GM23248 (cell line): ENCODE measurements at places on chromosomes 7 and 10.

DNA sequence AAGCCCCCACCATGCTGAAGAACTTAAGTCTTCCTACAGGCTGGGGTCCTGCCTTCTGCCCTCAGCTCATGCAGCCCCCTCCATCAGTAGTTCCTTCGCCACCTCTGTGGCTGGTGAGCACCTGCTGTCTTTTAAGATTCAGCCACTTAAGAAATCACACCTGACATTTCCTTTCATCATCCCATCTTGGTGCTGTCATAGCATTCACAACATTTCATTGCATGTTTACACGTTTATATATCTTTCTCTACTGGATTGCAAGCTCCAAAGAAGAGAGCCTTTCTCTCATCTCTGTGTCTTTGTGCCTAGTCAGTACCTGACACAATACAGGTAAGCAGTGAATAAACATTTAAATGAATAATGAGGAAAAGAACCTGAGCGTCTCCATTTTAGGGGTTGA lies 38.3 kb downstream of the SND1 start:
- no peak for DNase-seq

DNA sequence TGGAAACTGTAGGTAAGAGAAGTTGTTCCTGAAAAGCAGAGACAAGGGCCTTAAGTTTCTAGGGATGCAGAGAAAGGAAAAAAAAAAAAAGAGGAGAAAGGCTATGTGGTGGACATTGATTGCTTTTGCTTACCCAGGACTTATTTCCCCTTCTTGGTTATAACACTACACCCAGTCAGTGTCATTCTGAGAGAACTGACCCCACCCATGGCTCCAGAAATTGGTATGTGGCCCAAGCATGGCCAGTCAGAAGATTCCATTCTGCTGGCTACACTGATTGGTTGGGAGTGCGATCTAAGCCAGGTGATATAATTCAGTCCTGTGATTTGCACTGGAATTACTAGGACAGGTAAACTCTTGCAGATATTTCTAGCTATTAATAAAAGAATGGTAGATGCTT lies 62.2 kb upstream of the EXOC4 start:
- DNase-seq, result no peak

DNA sequence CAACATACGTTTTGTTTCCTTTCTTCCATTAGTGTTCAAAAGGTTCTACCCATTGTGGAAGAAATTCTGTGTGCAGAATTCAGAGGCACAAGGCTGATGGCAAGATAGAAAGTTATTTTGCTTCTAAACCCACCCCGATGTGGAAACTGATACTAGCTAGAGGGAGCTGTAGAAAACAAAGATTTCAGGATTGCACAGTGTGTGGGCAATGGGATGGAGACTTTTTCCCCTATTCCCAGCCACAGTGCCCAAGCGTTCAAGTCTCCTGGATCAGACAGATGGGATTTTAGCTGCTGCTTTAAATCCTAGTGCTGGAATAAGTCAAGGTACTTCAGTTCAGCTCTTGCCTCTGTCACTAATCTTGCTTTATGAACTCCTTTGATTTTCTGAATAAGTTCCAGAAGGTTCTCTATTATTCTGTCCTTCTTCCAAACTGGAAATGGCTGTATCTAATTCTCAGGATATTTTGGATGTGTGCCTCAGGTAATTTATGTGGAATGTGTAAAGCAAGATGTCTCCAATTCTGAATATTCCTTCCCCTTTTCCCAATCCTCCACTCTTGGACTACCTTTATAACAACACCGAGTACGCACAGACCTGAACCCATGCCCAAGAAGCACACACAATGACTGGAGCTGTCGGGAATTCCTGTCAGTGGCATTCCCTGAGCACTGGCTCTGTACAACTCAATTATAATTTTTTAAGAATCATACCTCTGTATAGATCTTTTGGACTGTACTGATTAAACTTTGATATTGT lies 473.0 kb downstream of the PLXDC2 start:
- no peak for DNase-seq

DNA sequence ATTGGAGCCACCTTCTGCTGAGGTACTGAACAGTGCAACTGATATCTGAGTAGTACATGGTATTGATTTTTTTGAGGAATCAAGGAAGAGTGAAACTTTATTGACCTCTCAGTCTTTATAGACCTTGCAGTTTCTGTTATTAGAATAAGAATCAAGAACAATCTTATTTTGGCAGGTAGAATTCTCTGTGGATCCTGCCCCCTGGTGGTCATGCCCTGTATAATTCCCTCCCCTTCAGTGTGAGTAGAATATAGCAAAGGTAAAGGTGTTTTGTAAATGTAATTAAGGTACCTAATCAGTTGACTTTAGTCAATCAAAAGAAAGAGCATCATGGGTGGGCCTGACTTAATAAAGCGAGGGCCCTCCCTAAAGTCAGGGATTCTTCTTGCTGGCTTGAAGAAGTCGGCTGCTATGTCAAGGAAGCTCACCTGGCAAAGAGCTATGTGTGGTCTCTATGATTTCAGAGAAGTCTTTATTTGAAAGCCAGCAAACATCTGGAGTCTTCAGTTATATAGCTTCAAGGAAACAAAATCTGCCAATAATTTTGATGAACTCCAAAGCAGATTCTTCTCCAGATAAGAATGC lies 142.8 kb downstream of the LSM5 start:
- peak; percentile 32 for DNase-seq

DNA sequence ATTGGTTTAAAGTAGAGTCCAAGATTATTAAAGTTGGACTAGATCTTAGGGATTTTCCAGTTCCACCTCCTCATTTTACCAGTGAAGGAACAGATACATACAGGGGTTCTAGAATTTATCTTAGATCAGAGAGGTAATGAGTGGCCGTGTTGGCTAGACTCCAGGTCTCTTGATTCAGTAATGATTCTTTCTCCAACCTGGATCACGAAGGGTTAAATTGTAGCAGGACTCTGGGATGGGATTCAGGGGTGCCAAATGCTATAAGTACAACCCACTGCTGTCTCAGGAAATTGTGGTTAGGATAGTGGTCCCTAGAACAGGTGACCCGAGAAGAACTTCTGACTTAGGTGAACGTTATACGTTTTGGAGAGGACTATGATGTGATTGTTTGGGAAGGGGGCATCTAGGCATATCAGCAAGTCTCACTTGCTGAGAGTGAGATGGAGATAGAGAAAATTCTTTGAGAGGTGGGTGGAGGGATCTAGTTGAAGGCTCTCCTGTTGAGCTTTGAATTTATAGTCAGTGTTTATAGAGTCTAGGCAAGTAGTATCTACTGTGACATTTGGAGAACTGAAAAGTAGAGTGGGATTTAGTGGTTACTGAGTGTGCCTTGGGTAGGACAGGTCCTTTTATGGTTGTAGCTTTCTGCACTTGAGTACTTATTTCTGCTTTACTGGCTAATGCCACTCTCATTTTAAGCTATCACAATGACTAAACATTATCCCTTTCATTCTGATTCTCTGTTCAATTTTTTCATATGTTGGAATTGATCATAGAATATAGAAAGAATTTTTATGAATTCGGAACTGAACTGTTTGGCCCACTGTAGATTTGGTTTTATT lies 58.3 kb downstream of the ST7 start:
- no peak for DNase-seq

GRCh38 chr10:93198401-93199131 lies 124.9 kb downstream of the CYP26A1 start:
- DNase-seq, result peak; percentile 70

- no peak for DNase-seq
These were observed 16.5 kb downstream of the FAM131B start for GRCh38 chr7:143346018-143346417.

- no peak for DNase-seq
These were observed 524.0 kb downstream of the IPMK start for GRCh38 chr10:57743711-57744110.

DNA sequence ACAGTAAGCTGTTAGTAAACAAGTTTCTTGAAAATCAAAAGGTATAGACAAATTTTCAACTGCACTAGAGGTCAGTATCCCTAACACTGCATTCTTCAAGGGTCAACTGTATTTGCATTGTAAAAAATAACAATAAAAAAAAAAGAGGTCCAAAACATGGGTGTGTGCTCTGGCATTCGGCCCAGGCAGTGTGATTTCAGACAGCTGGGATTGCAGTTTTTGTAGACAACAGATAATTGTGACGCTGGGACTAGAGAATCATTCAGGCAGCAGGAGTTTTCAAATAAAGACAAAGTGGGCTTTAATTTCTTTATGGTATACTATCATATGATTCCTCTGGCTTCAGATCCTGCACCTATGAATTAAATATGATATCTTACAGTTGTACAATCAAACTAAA lies 543.2 kb upstream of the SEMA3D start:
- peak; percentile 51 for DNase-seq

GRCh38 chr10:14692344-14693076 lies 82.2 kb downstream of the FAM107B start:
- no peak for DNase-seq

DNA sequence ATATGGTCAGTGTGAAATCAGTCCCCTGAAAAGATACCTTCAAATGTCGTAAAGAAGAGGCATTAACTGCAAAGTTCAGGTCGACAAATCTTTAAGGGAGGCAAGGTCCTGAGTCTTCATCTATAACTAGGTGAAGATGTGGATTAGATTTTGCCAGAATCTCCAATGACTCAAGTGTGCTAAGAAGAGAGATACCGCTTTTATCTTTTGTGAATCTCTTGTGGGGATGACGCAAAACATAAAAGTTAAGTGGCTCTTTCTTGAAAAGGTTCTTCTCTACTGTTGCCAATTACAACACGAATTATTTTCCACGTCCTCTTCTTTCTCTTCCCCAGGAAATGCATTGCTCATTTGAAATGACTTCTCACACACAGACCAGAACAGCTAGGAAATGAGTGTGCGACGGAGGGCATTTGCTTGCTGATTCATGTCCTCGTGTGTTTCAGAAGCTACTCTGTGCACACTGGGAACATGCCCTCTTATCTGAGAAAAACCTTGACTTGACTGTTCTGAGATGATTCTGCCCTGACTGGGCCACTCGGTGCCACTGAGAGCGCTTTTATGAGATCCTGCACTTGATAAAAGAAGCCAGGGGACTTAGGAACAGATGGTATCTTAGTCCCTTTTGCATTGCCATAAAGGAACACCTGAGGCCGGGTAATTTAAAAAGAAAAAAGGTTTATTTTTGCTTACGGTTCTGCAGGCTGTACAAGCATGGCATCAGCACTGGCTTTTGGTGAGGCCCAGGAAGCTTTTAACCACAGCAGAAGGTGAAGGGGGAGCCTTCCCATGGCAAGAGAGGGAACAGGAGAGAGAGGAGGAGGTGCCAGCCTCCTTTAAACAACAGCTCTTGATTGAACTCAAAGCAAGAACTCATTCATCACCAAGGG lies 169.5 kb upstream of the PFKP start:
- peak; percentile 5 for DNase-seq

DNA sequence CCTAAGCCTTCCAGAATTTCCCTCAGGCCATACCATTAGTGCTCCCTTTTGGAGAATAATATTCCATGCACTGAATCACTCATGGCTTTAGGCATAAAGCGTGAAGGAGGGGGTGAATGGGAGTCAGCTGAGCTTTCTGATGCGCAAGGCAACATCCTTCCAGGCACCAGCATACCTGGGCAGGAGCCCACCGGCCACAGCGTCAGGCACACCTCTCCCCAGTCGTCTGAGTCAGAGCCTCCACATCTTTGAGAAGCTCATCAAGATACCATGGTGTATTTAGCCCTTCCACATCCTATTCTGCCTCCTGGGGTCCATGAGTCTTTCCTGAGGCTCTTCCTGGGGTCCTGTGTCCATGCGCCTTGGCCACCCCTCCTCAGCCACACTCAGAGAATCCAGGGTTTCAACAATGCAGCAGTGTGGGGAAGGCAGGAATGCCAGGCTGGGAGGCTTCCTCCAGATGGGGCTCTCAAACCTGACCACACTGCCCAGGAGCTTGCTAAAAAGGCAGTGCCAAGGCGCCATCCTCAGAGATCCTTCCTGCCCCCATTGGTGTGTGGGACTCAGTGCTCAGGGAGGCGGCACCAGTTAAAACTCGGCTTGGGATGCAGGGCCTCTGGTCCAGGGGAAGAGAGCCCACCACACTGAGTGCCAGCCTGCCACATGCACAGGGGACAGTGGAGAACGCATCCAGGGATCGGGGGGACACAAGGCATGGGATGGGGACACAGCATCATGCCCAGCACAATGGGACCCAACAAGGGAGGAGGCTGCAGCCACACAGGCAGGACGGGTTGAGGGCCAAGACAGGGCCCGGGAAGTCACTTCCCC lies 31.6 kb downstream of the RASGEF1A start:
- DNase-seq, result no peak

DNA sequence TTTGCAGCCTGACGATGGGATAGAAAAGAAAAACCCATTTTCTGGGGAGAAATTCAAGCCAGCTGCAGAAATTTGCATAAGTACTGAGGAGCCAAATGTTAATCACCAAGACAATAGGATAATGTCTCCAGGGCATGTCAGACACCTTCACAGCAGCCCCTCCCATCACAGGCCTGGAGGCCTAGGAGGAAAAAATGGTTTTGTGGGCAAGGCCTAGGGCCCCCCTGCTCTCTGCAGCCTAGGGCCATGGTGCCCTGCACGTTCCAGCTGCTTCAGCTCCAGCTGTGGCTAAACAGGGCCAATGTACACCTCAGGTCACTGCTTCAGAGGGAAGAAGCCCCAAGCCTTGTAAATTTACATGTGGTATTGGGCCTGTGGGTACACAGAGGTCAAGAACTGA lies 158.2 kb downstream of the VWC2 start:
- no peak for DNase-seq

DNA sequence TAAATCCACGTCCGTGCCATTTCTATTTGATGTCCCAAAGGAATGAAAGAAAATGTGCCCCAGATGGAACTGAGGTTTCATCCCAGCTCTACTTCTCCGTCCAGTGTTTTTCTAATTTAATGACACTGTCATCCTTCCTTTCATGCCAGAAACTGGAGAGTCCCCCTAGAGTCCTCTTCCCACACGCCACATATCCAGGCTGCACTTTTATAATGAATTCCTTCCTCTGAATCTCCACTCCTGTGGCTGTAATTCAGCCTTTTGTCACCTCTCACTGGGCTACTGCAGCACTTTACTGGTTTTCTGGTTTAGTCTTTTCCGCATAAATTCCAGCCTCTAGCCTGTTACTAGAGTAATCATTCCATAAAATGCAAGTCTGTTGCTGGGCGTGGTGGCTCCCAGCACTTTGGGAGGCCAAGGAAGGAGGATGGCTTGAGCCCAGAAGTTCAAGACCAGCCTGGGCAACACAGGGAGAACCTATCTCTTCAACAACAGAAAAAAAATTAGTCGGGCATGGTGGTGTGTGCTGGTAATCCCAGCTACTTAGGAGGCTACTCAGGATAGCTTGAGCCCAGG lies 142.6 kb upstream of the RHEB start:
- DNase-seq, result no peak

DNA sequence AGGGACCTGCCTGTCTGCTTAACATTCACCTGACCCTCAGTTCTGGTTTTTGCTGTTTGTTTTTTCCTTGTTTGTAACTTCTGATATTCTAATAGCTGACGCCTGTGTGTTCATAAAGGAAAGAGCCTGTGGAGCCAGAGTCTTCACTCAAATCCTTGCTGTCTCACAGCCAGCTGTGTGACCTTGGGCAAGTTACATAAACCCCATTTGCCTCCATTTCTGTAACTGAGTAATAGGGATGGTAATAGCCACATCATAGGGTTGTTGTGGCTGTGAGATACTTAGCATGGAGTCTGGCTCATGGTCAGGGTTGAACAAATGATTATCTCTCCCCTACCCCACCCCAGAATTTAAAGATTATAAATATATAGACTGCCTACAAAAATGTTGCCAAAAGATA lies 27.0 kb downstream of the WBP1L start:
- peak; percentile 45 for DNase-seq
